ENCODE measurements at places on chromosomes 6 and 20. TPM values are rescaled to one million over a fixed set of nuclear protein-coding genes. Genes with fewer than 3 reads are reported as not detected.

CD24 gene
- total RNA-seq = 1.4 TPM

SDC4 gene
- 1.5 TPM for total RNA-seq

THBD gene
- 2.1 TPM for total RNA-seq

OR2B6 gene
- not detected for total RNA-seq

VARS2 gene
- total RNA-seq = 36.7 TPM

SOBP gene
- 0.16 TPM for total RNA-seq

LGSN gene
- total RNA-seq = not detected

KIF6 gene
- total RNA-seq = not detected

ADGRB3 gene
- not detected for total RNA-seq

EFCAB8 gene
- 1.2 TPM for total RNA-seq

WFDC13 gene
- total RNA-seq = not detected

RCAN2 gene
- total RNA-seq = 0.43 TPM

HLA-F gene
- 1,125 TPM for total RNA-seq

SPDEF gene
- 0.25 TPM for total RNA-seq

SIRPG gene
- total RNA-seq = 3.1 TPM

ZSCAN31 gene
- 0.72 TPM for total RNA-seq

CDH4 gene
- not detected for total RNA-seq

GPR6 gene
- total RNA-seq = not detected

TOP1 gene
- total RNA-seq = 32.2 TPM

HRH3 gene
- not detected for total RNA-seq

IFT52 gene
- 22.4 TPM for total RNA-seq

PPP1R3D gene
- total RNA-seq = 6.7 TPM

COL21A1 gene
- total RNA-seq = not detected

BACH2 gene
- 32.1 TPM for total RNA-seq

CST4 gene
- not detected for total RNA-seq

MUCL3 gene
- not detected for total RNA-seq

FLRT3 gene
- total RNA-seq = not detected

SPTLC3 gene
- 4.6 TPM for total RNA-seq

ADTRP gene
- total RNA-seq = 1.1 TPM

PCK1 gene
- not detected for total RNA-seq

C6orf52 gene
- total RNA-seq = 0.58 TPM

PKHD1 gene
- not detected for total RNA-seq

OR12D3 gene
- not detected for total RNA-seq

TMX4 gene
- total RNA-seq = 94.5 TPM

LRRN4 gene
- total RNA-seq = not detected

OXT gene
- total RNA-seq = not detected

SLC22A3 gene
- total RNA-seq = not detected

CD109 gene
- 0.83 TPM for total RNA-seq

TREM1 gene
- 9.5 TPM for total RNA-seq

CHMP4B gene
- 63.7 TPM for total RNA-seq

FAM83B gene
- total RNA-seq = not detected

ARHGAP40 gene
- total RNA-seq = not detected

TRAPPC3L gene
- total RNA-seq = not detected

C6orf118 gene
- not detected for total RNA-seq

ENPP4 gene
- total RNA-seq = 26.6 TPM

MAPK14 gene
- total RNA-seq = 68.0 TPM

RAET1L gene
- not detected for total RNA-seq

TNFRSF21 gene
- 0.58 TPM for total RNA-seq

PRSS16 gene
- not detected for total RNA-seq

PHACTR1 gene
- total RNA-seq = 5.4 TPM

EDEM2 gene
- 27.4 TPM for total RNA-seq

SRSF12 gene
- total RNA-seq = 0.45 TPM

TULP1 gene
- not detected for total RNA-seq

HSPA1L gene
- 4.5 TPM for total RNA-seq

PXDC1 gene
- total RNA-seq = 0.28 TPM

VSX1 gene
- total RNA-seq = not detected

Data from natural killer cell (primary cell).